Renal pelvis (tissue), 12 donors: ENCODE measurements at places on chromosomes 5 and 9. TPM values are rescaled to one million over a fixed set of nuclear protein-coding genes. Genes with fewer than 3 reads are reported as not detected.

Gene ELL2
- 12.5 TPM for polyA plus RNA-seq

DNA sequence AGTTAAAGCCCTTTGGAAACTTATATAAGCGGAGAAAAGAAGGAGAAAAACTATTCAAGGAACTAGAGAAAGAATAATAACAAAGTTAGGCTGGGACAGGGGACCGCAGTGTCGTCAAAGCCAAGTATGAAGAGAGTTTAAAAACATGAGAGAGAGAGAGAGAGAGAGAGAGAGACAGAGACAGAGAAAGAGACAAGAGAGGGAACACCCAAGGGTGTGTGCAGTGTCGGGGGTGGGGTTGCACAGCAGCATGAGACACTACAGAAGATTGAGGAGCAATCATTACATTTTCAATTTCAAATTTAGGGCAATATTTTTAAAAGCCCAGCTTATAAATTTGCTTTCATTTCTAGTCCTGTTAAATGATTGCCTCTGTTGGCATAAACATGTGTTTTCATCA lies 74.3 kb downstream of the NNT start:
- no peak for DNase-seq

GRCh38 chr9:127697575-127697974 lies 9.2 kb upstream of the CFAP157 start:
- DNase-seq = no peak

Gene PRDM9
- not detected for polyA plus RNA-seq

Gene SLC27A6
- polyA plus RNA-seq = 1.7 TPM

Gene WWC1
- polyA plus RNA-seq = 99.8 TPM

DNA sequence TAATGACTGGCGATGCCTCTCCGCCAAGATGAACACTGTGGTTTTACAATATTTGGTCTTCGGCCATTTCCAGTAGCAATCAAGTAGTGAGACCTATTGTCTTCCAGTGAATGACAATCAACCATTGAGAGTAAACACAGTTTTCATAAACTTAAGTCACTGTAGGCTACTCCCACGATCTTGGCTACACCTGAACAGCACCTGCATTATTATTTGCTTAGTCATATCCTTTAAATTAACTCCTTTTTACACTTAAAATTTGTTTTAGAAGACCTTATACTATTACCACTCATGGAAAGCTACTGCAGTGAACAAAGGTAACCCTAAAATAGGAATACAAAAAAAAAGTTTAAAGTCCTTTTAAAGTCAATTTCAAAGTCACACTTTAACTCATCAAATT lies 58.2 kb downstream of the ZNF354C start:
- DNase-seq = no peak

- no peak for DNase-seq
Measured at GRCh38 chr5:50967009-50967562, 300.6 kb downstream of the PARP8 start.

GRCh38 chr9:34570809-34571480 lies 18.6 kb downstream of the CNTFR start:
- no peak for DNase-seq
